Fibroblast of skin of right biceps (primary cell): ENCODE measurements at places on chromosomes 4 and X.

- DNase-seq = no peak
Measured at GRCh38 chrX:152044383-152044782, 69.9 kb upstream of the GABRE start.

DNA sequence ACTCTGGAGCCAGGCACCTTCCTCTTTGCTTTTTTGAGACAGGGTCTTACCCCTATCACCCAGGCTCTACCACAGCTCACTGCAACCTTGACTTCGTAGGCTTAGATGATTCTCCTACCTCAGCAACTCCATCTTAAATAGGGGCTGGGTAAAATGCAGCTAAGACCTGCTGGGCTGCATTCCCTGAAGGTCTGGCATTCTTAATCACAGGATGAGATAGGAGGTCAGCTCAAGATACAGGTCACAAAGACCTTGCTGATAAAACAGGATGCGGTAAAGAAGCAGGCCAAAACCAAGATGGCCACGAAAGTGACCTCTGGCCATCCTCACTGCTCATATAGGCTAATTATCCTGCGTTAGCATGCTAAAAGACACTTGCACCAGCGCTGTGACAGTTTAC is 770.8 kb upstream of the PRKX start:
- DNase-seq = no peak

DNA sequence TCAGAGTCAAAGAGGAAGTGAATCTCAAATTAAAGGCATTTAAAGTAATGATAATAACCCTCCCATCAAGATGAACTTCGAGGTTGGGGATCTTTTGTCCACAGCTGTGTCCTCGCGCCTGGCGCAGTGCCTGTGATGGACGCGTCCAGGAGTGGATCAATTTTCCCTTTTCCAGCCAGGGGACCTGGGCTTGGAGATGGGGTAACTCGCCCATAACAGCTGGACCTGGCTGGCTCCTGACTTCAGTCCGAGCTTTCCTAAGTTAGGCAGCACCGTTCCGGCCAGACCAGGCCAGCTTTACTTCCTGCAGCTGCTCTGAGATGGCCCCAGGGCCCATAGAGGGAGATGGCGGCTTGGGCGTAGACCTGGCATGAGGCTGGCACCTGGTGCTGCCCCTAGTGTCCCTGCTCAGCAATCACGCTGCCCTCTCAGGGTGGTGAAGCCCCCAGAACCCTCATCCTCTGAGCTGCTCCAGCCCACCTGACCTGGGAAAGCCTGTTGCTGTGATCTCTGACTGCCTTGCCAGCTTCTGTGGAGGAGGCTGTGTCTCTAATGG is 23.9 kb downstream of the ADRA2C start:
- DNase-seq = no peak

DNA sequence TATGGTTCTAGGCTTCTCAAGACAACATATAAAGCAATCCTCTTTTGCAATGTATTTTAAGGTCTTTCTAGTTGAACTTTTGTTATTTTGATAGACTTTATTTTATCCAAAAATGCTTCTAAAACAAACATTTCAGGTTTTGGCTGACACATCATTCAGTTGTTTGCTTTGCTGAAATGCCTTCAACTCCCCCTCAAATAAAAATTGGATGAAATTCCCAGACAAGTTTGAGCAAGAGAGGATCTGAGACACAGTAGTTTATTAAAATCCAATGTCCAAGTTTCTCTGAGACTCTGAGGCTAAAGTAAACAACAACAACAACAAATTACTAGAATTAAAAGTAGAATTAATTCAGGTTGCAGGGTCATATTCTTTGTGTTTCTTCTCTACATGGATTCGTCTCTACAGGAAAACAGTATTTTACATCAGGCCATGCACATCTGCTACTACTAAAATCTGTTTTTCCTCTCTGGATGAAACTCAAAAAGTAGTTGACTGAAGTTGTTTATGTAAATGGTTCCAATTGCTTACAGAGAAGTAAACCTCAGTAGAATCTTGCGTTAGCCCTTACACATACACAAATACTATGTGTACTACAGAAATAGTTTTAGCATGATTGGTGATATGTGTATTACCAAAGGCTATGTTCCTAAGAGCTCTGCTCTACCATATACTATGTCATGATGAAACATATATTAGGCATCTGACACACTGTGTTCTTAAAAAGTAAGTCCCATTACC is 64.9 kb downstream of the PRSS12 start:
- peak; percentile 74 for DNase-seq

- no peak for DNase-seq
Measured at GRCh38 chrX:42886519-42886918, 108.6 kb upstream of the PPP1R2C start.

- DNase-seq = peak; percentile 41
Measured at GRCh38 chr4:111230265-111230664, 607.4 kb upstream of the PITX2 start.

GRCh38 chr4:86278126-86278525 is 81.7 kb downstream of the MAPK10 start:
- no peak for DNase-seq

DNA sequence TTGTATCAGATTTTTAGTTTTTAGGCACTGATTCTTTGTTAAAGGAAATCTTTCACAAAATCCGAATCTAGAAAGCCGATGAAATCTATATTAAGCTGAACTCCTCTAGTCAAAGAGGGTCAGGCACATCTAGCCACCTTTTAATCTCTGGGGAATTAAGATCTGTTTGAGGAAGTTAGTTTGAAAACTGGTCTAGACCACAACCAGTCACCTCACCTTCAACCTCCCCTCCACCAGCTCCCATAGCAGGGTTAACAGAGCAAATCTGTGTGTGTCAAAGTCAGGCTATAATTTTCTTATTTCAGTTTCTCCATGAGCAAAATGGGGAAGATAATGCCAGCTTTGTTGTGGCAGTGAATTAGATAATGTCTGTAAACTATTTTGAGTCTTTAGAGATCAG is 110.0 kb upstream of the IGFBP7 start:
- DNase-seq = no peak

GRCh38 chr4:169398316-169398715 is 127.6 kb upstream of the SH3RF1 start:
- DNase-seq = peak; percentile 87

DNA sequence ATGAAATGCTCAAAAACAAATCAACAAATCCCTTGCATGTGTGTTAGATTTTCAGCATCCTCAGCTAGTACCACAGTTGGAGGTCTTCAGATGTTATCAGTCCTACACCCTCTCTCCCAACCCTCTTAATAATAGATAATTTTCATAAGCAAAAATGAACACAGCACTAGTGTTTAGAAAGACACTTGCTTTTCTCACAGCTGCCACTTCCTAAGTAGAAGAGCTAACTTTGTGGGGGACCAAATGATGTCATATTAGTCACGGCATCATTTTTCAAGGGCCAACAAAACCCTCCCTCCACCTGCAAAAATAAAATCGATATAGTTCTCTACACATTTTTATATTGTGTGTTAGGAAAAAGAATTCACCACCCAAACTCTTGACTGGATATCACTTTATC is 163.5 kb upstream of the GYPA start:
- DNase-seq = no peak

DNA sequence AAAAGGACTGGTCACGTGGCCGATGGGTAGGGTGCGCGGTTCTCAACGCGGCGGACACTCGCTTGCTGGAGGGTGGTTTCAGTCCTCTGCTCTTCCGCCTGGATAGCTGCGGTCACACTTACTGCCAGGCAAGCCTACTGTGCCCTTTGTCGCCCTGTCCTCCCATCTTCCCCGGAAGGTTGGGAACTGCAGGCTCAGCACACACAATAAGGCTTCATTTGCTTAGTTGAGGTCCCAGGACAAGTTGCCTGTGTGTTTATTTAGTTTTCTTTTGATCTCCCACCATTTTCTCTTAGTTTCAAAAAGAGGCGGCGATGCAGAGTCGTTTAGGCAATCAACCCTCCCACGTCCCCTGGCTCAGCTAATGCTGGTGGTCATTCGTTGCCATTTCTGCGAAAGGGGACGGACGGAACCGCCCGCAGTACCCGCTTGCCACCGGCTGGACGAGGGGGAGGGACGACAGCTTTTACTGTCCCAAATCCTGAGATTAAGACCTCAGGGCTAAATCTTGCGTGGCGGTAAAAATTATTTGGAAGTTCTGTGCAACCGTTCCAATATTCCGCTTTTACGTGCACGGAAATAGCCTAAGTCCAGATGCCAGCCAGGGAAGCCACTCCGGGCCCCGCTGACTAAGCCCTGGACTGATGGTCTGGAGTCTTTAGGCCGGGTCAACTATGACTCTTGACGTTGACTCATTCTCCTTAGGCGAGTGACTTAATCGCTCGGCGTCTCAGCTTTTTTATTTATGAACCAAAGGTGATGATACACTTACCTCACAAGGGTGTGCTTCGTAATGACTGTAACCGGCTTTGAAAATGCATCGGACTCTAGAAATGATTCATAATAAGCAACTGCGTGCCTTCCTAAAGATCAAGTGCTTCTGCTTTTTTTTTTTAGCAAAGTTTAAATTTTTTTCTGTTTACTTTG is 671 bp upstream of the EIF4E start:
- DNase-seq = peak; percentile 93

DNA sequence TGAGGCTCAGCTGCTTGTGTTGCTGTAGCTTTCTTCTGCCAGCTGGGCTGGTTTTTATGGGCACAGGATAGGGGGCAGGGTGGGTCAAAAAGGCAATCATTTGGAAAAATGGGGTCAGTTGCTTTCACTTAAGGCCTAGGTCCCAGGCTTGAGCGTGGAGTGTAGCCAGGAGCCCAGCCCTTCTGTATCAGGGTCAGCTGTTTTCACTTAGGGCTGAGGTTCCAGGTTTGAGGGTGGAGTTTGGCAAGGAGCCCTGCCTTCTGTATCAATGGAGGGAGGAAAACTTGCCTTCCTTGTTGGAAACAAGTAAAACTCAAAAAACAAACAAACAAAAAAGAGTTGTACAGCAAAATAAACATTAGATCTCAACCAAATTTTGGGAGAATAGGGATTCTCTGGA is 37.0 kb upstream of the UGT8 start:
- no peak for DNase-seq

DNA sequence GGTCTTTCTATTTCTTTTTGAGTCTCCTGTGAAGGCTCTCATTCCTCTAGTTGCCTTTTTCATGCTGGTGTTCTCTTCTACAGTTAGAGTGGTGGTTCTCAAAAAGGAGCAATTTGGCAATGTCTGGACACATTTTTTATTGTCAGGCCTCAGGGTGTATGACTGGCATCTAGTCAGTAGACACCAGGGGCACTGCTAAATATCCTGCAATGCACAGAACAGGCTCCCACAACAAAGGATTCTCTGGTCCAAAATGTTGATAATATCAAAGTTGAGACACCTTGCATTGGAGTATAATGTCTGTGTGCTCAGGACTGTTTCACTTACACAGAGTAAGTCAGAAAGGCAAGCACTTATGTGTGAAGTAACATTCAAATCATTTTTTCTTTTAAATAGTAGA is 1360.7 kb downstream of the ADGRL3 start:
- no peak for DNase-seq

- DNase-seq = no peak
Measured at GRCh38 chr4:142330311-142330710, 515.8 kb downstream of the INPP4B start.

DNA sequence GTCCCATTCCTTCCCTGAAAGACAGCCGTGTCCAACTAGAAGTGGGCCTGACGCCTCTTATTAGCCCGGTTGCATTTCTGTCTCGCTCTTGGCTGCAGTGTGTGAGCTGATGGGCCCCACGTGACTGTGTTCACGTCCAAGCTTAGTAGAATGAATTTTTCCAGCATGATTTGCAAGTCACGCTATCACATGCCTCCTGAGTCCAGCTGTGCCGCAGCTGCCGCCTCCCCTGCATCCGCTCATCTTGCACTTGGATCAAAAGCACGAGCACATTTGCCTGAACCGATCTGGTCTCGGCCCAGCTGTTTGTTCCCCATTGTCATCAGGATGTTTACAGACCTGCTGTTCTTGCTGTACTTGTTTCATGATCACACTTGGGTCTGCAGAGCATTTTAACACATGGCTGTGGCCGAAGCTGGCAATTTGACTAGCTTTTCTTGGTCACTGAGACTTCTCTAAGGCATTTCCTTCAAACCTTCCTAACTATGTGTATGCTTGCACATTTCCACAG is 126.5 kb downstream of the KIT start:
- peak; percentile 94 for DNase-seq

- no peak for DNase-seq
Measured at GRCh38 chr4:146960634-146961033, 15.0 kb upstream of the TTC29 start.

DNA sequence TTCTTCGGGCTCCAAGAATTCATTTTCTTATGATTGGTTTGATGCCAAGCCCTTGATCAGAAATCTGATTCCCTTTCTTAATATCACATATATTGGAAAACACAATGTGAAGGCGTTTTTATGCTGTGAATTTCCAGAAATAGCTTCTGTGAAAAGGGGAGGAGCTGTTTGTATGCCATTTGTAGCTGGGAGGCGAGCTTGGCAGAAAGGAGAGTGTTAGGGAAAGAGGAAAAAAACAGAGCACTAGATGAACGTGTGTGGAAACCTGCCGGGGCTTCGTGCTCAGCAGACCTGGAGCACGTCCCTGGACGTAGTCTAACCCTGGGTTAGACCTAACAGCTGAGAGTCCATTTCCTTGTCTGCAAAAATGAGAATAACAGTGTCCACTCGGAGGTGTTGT is 3.4 kb downstream of the CLCN4 start:
- no peak for DNase-seq

DNA sequence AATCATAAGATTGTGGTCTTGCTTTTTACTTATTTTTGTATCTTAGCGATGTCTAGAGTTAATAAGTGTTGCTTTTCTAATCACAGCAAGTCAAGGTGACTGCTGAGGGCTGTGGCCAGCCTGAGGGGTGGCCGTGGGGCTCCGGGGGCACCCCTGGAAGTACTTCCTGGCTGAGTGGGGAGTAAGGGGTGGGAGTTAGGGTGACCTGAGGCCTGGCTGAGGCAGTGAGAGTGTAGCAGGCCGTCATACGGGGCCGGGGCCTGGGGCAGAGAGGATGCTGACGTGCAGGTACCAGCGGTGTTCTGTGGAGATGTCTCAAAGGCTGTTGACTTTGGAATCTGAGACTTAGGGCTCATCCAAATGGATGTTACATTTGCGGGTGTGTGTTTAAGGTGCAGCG is 29.3 kb downstream of the PIGG start:
- DNase-seq = no peak

DNA sequence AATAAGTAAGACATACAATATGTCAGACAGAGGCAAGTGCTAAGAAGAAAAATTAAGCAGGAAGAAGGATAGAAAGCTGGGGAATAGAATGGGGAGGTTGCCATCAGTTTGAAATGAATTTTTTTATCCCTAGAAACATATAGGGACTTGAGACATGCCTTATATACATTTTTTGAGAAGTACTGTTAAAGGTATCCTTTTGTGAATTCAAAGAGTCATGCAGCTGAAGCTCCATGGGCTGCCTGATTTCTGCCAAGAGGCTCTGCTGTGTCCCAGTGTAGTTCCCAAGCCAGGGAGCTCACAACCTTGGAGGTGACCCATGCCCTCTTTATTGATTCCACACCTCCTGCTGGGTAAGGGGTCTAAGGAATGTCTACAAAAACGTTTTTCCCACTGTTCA is 564.6 kb upstream of the DIPK2B start:
- DNase-seq = no peak

- no peak for DNase-seq
Measured at GRCh38 chr4:57605376-57605775, 495.2 kb upstream of the IGFBP7 start.

- DNase-seq = no peak
Measured at GRCh38 chr4:157165935-157166610, 54.5 kb upstream of the GRIA2 start.
